ENCODE measurements at places on chromosomes 7 and 10. TPM values are rescaled to one million over a fixed set of nuclear protein-coding genes. Genes with fewer than 3 reads are reported as not detected.

The CHST3 gene
- 41.4 TPM for total RNA-seq

The TMEM270 gene
- not detected for total RNA-seq

The LRRC61 gene
- 14.7 TPM for total RNA-seq

The PSAP gene
- total RNA-seq = 653 TPM

The C10orf67 gene
- total RNA-seq = not detected

The ABCC2 gene
- 0.96 TPM for total RNA-seq

The PODXL gene
- total RNA-seq = 141 TPM

DNA sequence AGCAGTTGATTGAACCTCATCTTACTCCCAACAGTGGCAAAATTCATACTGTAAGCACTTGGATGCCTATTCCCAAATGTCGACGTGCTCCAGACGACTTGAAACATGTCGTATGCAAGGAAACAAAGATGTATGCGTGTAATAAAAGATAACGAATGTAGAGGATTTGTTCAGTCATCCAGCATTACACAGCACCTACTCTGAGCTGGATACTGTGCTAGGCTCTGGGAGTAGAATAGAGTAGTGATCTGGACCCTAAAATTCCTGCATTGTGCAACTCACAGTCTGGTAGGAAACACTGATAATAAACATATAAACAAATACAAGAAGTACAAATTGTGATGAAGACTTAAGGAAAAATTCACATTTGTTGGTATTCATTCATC, 5.6 kb upstream of the TBX20 start:
- H3K36me3 ChIP-seq = no peaks in the 10 kb centered on the region
- no peaks in the 10 kb centered on the region for H3K4me1 ChIP-seq
- H3K27ac ChIP-seq = no peak overlapping the region

- H3K4me3 ChIP-seq = peak overlapping the region; percentile 92
- DNase-seq = no peak
- H3K4me1 ChIP-seq = peaks cover 20% of the 10 kb centered on the region
- peaks cover 39% of the 10 kb centered on the region for H3K36me3 ChIP-seq
These were observed 2.2 kb downstream of the SFXN3 start for GRCh38 chr10:101033276-101033675.

GRCh38 chr10:103781329-103782061, 73.9 kb downstream of the SH3PXD2A start:
- H3K27me3 ChIP-seq = no peaks in the 10 kb centered on the region
- peaks cover 29% of the 10 kb centered on the region for H3K4me1 ChIP-seq

DNA sequence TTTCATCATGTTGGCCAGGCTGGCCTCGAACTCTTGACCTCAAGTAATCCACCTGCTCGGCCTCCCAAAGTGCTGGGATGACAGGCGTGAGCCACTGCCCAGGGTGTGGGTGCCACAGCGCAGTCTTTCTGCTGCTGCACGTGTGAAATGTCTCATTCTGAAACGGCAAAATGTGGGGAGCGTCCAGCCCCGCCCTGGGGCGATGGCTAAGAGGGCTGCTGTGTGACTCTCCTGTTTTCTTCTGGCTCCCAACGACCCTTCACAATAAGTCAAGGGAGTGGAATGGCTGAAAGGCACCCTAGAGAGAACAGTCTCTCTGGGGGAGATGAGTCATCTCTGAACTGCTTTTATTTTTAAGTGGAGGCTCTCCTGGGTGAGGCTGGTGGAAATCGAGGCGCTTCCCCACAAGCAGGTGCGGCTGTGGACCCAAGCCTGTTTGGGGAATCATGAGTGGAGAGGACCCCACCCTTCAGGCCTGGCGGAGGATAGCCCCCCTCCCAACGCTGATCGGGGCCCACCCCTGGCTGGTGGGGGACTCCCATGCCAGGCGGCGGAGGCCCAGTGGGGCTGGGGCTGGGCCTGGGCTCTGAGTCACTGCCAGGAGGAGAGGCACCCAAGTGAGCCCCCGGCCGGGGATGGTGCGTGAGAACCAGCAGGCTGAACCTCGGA, 18.0 kb downstream of the ADAP1 start:
- no peaks in the 10 kb centered on the region for H3K4me1 ChIP-seq
- H3K27ac ChIP-seq = no peak overlapping the region
- H3K27me3 ChIP-seq = no peaks in the 10 kb centered on the region
- H3K36me3 ChIP-seq = no peaks in the 10 kb centered on the region

DNA sequence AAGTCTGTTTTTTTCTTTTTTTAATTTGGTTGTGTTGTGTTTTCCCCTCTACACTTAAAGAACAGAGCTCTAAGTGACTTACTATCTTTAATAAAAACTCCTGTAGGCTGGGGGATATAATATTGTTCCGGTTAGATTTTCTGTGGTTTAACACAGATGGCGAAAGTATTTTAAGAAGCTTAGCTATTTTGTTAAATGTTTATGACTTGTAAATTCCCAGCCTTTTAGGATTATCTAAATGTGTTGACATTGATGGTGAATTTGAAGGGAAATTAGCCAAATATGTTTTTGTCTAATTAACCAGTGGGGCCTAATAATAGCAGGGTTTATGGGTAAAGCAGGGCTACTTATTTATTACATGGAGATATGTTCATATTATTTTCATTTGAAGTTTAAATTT, 538.5 kb downstream of the INHBA start:
- H3K27me3 ChIP-seq = no peaks in the 10 kb centered on the region
- no peaks in the 10 kb centered on the region for H3K36me3 ChIP-seq
- H3K27ac ChIP-seq = no peak overlapping the region
- H3K4me3 ChIP-seq = no peak overlapping the region
- no peak for DNase-seq
- H3K4me1 ChIP-seq = no peaks in the 10 kb centered on the region

GRCh38 chr7:112963634-112964033, 123.0 kb downstream of the GPR85 start:
- no peak overlapping the region for H3K4me3 ChIP-seq
- DNase-seq = no peak
- no peak overlapping the region for H3K27ac ChIP-seq
- H3K27me3 ChIP-seq = no peaks in the 10 kb centered on the region

- no peak for DNase-seq
- no peaks in the 10 kb centered on the region for H3K4me1 ChIP-seq
- H3K27ac ChIP-seq = no peak overlapping the region
- H3K36me3 ChIP-seq = peaks cover 11% of the 10 kb centered on the region
- no peaks in the 10 kb centered on the region for H3K27me3 ChIP-seq
These were observed 203.5 kb downstream of the GLI3 start for GRCh38 chr7:42033480-42033879.

DNA sequence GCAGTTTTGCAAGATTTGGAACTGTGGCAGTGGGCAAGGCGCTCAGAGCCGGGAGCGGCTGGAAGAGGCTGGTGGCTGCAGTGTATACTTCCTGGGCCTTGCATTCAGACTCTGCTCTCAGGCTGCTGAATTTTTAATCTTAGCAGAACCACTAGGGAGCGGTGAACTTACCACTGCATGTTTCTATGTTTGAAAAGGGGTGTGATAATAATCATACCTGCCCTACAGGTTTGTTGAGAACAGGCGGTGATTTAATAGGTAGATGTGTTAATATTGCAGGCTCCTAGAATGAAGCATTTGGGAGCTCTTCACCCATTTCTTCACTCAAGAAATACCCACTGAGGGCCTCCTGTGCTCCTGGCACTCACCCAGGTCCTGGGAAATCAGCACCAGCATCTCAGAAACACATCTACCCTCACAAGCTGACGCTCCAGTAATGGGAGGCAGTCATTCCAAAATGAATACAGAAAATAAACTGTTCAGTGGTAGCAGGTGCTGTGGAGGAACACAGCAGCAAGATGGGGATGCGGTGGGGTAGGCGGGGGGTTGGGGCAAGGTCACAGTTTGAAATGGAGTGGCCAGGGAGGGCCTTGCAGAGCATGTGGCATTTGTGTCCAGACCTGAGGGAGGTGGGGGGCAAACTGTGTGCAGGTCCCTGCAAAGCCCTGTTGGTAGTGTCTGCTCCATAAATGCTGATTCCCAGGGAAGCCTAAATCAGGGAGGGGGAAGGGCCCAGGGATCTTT, 41.0 kb downstream of the VWA2 start:
- H3K4me1 ChIP-seq = no peaks in the 10 kb centered on the region
- no peaks in the 10 kb centered on the region for H3K36me3 ChIP-seq
- H3K27me3 ChIP-seq = no peaks in the 10 kb centered on the region
- DNase-seq = no peak
- H3K4me3 ChIP-seq = no peak overlapping the region

- H3K4me1 ChIP-seq = peaks cover 35% of the 10 kb centered on the region
- DNase-seq = no peak
- H3K27me3 ChIP-seq = no peaks in the 10 kb centered on the region
- H3K36me3 ChIP-seq = peaks cover 24% of the 10 kb centered on the region
These were observed 570 bp upstream of the ARF5 start for GRCh38 chr7:127587663-127588018.

DNA sequence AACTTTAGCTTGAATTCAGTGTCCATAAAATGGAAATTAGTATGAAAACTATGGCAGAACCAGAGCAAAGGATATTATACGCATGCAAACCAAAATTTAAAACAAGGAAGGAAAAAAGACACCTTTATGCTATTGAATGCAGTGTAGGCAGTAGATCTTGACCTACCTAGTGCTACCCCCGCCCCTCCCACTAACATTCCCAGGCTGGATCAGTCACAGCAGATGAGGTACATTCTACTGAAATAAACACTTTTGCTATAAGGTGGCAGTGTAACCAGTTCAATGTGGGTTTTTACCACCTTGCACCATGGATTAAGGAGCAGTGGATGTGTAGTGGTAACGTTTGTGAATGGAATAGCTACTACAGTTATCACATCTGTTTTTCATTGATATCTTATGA, 27.9 kb downstream of the SRI start:
- H3K4me1 ChIP-seq = no peaks in the 10 kb centered on the region
- no peak overlapping the region for H3K27ac ChIP-seq
- H3K27me3 ChIP-seq = no peaks in the 10 kb centered on the region

- no peaks in the 10 kb centered on the region for H3K36me3 ChIP-seq
- DNase-seq = no peak
- no peaks in the 10 kb centered on the region for H3K4me1 ChIP-seq
- no peak overlapping the region for H3K27ac ChIP-seq
- no peaks in the 10 kb centered on the region for H3K27me3 ChIP-seq
- no peak overlapping the region for H3K4me3 ChIP-seq
These were observed 272.7 kb downstream of the KLF6 start for GRCh38 chr10:3512263-3512662.

- no peak overlapping the region for H3K27ac ChIP-seq
- H3K4me3 ChIP-seq = no peak overlapping the region
- no peaks in the 10 kb centered on the region for H3K27me3 ChIP-seq
- no peaks in the 10 kb centered on the region for H3K36me3 ChIP-seq
- DNase-seq = no peak
- H3K4me1 ChIP-seq = no peaks in the 10 kb centered on the region
These were observed 48.7 kb downstream of the C1GALT1 start for GRCh38 chr7:7231000-7231399.

- H3K36me3 ChIP-seq = no peaks in the 10 kb centered on the region
- no peak overlapping the region for H3K27ac ChIP-seq
- H3K27me3 ChIP-seq = no peaks in the 10 kb centered on the region
These were observed 61.9 kb downstream of the TMEM26 start for GRCh38 chr10:61391281-61391680.

- no peaks in the 10 kb centered on the region for H3K27me3 ChIP-seq
- H3K27ac ChIP-seq = no peak overlapping the region
- DNase-seq = no peak
- no peak overlapping the region for H3K4me3 ChIP-seq
- H3K4me1 ChIP-seq = peaks cover 3% of the 10 kb centered on the region
- H3K36me3 ChIP-seq = peaks cover 3% of the 10 kb centered on the region
These were observed 3.2 kb downstream of the INSIG1 start for GRCh38 chr7:155300641-155301452.

DNA sequence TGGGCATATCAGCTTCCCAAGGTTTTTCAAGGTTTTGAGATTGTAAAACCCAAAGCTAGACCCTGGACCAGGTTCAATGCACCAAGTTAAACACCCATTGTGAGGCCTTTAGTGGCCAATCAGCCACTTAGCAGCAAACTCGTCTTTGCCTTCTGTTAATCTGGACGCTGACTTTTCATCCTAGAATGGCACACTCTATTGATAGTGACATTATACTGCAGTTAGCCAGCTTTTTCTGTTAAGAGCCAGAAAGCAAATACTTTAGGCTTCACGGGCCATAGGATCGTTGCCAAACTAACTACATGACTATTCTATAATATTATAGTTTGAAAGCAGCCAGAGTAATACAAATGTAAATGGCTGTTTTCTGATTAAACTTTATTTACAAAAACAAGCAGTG, 51.3 kb downstream of the VKORC1L1 start:
- DNase-seq = no peak
- no peak overlapping the region for H3K27ac ChIP-seq
- no peak overlapping the region for H3K4me3 ChIP-seq
- no peaks in the 10 kb centered on the region for H3K36me3 ChIP-seq
- H3K4me1 ChIP-seq = no peaks in the 10 kb centered on the region

GRCh38 chr10:59991117-59991516, 84.8 kb upstream of the CCDC6 start:
- no peaks in the 10 kb centered on the region for H3K27me3 ChIP-seq
- no peak overlapping the region for H3K27ac ChIP-seq
- no peak overlapping the region for H3K4me3 ChIP-seq
- no peak for DNase-seq
- no peaks in the 10 kb centered on the region for H3K4me1 ChIP-seq

GRCh38 chr7:27128776-27129728, 1.5 kb downstream of the HOXA4 start:
- peak overlapping the region; percentile 86 for H3K27ac ChIP-seq
- peak; percentile 64 for DNase-seq
- peaks cover 2% of the 10 kb centered on the region for H3K4me1 ChIP-seq
- no peaks in the 10 kb centered on the region for H3K36me3 ChIP-seq
- peak overlapping the region; percentile 87 for H3K4me3 ChIP-seq
- no peaks in the 10 kb centered on the region for H3K27me3 ChIP-seq

DNA sequence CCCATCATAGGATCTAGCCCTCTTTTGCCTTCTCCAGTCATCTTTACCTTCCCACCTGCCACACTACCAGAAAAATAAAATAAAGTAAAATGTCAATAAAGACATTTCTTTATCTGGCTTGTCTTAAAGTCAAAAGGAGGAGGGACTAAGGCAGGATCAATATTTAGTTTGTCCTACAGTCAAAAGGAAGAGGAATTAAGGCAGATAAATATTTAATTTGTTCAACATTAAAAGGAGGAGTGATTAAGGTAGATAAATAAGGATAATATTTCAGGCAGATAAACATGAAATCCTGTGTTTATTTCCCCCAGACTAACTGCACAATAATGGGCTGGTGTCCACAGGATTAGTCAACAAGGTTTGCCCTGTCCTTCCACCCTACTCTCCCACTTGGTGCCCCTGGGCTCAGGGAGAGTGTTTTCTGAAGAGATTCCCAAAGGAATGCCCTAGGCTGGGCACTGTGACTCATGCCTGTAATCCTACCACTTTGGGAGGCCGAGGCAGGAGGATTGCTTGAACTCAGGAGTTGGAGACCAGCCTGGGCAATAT, 18.3 kb upstream of the MSMB start:
- no peaks in the 10 kb centered on the region for H3K27me3 ChIP-seq
- H3K4me3 ChIP-seq = no peak overlapping the region
- DNase-seq = no peak
- no peaks in the 10 kb centered on the region for H3K36me3 ChIP-seq

- H3K27ac ChIP-seq = no peak overlapping the region
- no peaks in the 10 kb centered on the region for H3K27me3 ChIP-seq
- no peaks in the 10 kb centered on the region for H3K36me3 ChIP-seq
- DNase-seq = no peak
- H3K4me3 ChIP-seq = no peak overlapping the region
These were observed 261.0 kb downstream of the STK31 start for GRCh38 chr7:23971031-23971430.
